ENCODE measurements at places on chromosomes 5 and 9.

DNA sequence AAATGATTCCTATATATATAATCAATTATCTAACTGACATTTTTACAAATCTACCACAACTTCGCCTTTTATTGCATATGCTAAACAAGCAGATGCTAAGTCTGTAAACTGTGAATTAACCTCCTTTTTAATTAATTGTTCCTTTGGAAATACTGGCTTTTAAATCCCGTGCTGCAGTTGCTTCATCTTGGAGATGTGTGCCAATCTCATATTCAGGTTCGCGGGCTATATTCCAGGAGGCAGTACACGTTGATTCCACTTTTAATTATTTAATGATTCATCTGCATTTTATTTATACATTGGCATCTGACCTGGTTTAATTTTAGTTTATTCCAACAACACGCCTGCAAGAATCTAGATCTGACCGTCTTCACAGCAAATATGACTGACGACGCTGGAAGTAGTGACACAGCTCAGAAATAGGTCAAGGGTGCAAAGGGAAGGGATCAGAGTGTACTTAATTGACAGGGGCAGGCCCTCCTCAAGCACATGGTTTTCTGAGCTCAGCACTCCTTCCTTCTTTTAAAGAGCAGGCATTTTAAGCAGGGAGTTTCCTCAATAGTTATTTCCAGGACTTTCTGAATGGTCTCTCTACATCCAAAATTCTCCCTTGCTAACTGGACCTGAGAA is 125.2 kb downstream of the GLIS3 start:
- DNase-seq, result no peak

GRCh38 chr5:57509501-57510260 is 27.1 kb upstream of the ACTBL2 start:
- no peak for DNase-seq

GRCh38 chr9:105975886-105976645 is 281.7 kb downstream of the TMEM38B start:
- DNase-seq, result no peak

- no peak for DNase-seq
Observed at GRCh38 chr5:39995990-39996389, 571.2 kb upstream of the DAB2 start.

GRCh38 chr5:223791-224190 is 5.7 kb downstream of the SDHA start:
- no peak for DNase-seq

GRCh38 chr5:107894361-107894760 is 223.6 kb upstream of the EFNA5 start:
- DNase-seq, result no peak

- no peak for DNase-seq
Observed at GRCh38 chr5:33241802-33242201, 199.0 kb upstream of the TARS1 start.
